ENCODE measurements at places on chromosomes 5 and 9. TPM values are rescaled to one million over a fixed set of nuclear protein-coding genes. Genes with fewer than 3 reads are reported as not detected.
A peak's percentile ranks its signal among the peaks of the same experiment; 100 is the strongest.

DNA sequence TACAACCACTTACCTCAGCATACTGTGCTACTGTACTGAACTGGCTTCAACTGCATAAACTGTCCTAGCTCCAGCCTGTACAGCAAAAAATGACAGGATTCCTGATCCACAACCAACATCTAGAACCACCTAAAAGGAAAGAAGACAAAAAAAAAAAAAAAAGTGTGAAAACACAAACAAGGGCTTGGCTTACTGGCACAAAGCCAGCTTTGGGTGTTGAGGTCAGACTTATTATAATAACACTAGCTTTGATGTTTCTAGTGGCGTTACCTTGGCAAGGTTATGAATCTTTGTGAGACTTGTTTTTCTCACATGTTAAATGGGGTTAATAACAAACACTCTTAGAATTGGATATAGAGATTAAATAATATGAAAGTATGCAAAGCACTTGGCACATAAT is 148.5 kb upstream of the PUM3 start:
- no peak overlapping the region for H3K4me3 ChIP-seq
- DNase-seq = no peak

GRCh38 chr9:16611983-16612382 is 258.5 kb downstream of the BNC2 start:
- DNase-seq = no peak
- no peaks in the 10 kb centered on the region for H3K4me1 ChIP-seq

DNA sequence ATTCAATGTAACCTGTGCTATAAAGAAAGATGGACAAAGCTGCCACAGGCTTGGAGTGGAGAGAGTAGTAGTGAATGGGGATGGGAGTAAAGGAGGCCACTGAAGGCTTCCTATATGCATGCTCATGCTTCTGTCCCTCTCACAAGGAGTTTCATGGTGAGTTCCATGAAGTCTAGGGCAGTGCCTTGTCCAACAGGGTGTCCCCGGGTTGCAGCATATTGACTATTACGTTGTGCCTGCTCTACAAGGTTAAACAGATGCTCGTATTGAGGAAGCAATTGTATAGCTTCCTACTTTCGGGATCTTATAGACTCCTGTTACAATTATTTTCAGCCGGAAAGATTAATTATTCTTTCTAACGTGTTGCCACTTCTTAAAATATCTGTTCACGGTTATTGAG is 129.1 kb upstream of the PIK3R1 start:
- no peaks in the 10 kb centered on the region for H3K27me3 ChIP-seq
- no peak for DNase-seq
- H3K36me3 ChIP-seq = no peaks in the 10 kb centered on the region
- no peaks in the 10 kb centered on the region for H3K4me1 ChIP-seq
- no peak overlapping the region for H3K4me3 ChIP-seq
- H3K27ac ChIP-seq = no peak overlapping the region

DNA sequence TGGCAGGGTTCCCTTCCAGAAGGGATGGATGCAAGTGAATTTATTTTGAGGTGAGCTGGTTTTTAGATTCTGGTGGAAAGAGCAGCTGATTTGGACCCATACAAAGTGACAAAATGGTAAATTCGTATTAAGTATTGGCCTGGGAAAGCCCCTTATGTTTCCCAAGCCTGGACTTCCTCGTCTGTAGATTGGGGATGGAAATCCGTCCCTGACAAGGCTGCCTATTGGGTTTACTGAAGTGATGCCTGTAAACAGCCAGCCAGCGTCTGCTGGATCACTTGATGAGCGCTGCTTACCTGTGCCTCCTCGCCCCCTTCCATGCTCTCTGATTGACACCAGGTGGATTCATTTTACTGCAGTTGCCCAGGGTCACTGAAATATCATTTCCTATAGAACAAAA is 233.8 kb downstream of the GADD45G start:
- DNase-seq = no peak
- peaks cover 25% of the 10 kb centered on the region for H3K4me1 ChIP-seq
- no peaks in the 10 kb centered on the region for H3K27me3 ChIP-seq
- H3K36me3 ChIP-seq = no peaks in the 10 kb centered on the region
- no peak overlapping the region for H3K27ac ChIP-seq

- H3K27me3 ChIP-seq = no peaks in the 10 kb centered on the region
- H3K36me3 ChIP-seq = no peaks in the 10 kb centered on the region
- no peaks in the 10 kb centered on the region for H3K4me1 ChIP-seq
- H3K27ac ChIP-seq = no peak overlapping the region
These were observed 72.3 kb upstream of the RAD23B start for GRCh38 chr9:107210775-107211174.

The SKIC3 gene
- polyA plus RNA-seq = 76.2 TPM

DNA sequence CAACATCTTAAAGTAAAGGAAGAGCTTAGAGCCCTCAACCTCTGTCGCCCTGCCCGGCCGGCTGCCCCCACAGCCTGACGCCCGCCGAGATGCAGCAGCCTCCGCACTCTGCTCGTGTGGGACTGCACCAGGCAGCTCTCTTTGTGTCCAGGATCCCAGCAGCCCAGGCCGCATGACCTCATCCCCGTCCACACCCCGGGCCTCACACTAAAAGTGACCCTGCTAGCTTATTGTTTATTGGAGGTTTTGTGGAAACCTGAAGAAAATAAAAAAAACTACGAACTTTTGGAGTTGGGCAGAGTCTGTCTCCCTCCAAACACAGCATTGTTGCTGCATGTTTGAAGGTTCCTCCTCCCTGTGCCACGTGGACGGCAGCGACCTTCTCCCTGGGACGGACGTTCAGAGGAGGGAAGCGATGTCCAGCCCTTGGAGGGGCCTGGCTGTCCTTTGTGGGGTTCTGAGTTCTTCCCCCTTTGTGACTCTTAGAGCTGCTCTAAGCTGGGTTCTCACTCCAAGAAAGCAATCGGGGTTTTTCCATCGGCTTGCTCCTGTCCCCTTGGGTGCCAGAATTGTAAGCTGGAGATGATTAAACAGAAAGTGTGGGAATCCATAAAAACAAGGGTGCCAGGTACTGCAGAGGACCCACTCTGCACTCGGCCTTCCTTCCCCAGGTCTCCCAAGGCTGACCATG is 103.5 kb upstream of the COL5A1 start:
- no peak for DNase-seq
- H3K4me1 ChIP-seq = peaks cover 5% of the 10 kb centered on the region
- no peaks in the 10 kb centered on the region for H3K36me3 ChIP-seq

GRCh38 chr9:75890472-75891276 is at the start of gene PCSK5:
PCSK5 (plus strand) TSS chr9:75890673; CDS start chr9:75891182, 509 bp downstream.
- no peaks in the 10 kb centered on the region for H3K27me3 ChIP-seq
- DNase-seq = peak; percentile 95
- peak within 1 kb of the TSS; percentile 86 for H3K4me3 ChIP-seq

The ASS1 gene
- 704 TPM for polyA plus RNA-seq

- H3K27me3 ChIP-seq = no peaks in the 10 kb centered on the region
- H3K27ac ChIP-seq = no peak overlapping the region
- peaks cover 12% of the 10 kb centered on the region for H3K4me1 ChIP-seq
- no peaks in the 10 kb centered on the region for H3K36me3 ChIP-seq
These were observed 55.8 kb upstream of the TMC1 start for GRCh38 chr9:72465593-72465984.

The SLC25A2 gene
- 0.04 TPM for polyA plus RNA-seq

DNA sequence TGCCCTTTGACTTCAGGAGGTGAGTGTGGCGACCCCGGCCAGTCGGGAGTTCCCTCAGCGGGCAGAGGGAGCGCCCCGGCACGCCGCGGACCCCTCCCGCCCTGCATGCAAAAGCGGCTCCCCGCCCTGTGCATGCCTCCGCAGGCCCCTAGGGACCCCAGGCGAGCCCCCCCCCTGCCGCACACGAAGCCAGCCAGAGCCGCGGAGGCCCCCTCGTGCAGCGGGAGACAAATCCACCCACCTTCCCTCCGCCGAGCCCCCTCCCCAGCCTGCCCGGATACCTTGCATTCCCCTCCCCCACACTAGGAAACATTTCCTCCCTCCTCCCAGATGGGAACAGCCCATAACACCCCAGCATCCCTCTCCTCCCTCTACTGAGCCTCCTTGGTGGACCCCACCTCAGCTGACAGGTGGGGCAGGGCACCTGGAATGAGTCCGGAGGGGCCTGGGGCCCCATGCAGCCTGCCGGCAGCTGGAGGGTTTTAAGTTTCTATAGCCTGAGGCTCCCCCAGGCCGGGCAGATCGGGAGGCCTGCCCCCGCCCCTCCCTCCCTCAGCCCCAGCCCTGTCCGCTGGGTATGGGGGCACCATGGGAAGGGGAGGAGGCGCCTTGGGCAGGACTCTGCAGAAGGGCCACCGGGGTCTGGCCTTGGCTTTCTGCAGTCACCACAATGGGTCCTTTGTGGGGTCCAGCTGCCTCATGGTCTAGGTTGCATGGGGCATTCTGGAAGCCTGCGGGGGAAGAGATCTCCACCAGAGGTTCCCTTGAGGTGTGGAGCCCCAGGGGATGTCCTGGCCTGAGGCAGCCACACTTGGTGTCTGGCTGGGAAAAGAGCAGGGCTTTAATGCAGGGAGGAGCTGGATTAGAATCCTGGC is 601 bp downstream of the ERGIC1 start:
- peak overlapping the region; percentile 71 for H3K4me3 ChIP-seq
- H3K27ac ChIP-seq = peak overlapping the region; percentile 56

The CNTNAP3 gene
- polyA plus RNA-seq = 3.4 TPM

The RAI14 gene
- polyA plus RNA-seq = 15.8 TPM

GRCh38 chr5:167309941-167310517 is 981.4 kb upstream of the WWC1 start:
- no peaks in the 10 kb centered on the region for H3K27me3 ChIP-seq
- H3K36me3 ChIP-seq = no peaks in the 10 kb centered on the region
- H3K27ac ChIP-seq = no peak overlapping the region
- no peaks in the 10 kb centered on the region for H3K4me1 ChIP-seq
- DNase-seq = no peak

- no peak for DNase-seq
- no peak overlapping the region for H3K27ac ChIP-seq
These were observed 164.4 kb upstream of the FOXD4L5 start for GRCh38 chr9:65449423-65449822.

GRCh38 chr5:176785184-176786145 is 24.9 kb upstream of the UNC5A start:
- H3K27me3 ChIP-seq = peaks cover 80% of the 10 kb centered on the region
- H3K36me3 ChIP-seq = no peaks in the 10 kb centered on the region
- H3K27ac ChIP-seq = no peak overlapping the region

DNA sequence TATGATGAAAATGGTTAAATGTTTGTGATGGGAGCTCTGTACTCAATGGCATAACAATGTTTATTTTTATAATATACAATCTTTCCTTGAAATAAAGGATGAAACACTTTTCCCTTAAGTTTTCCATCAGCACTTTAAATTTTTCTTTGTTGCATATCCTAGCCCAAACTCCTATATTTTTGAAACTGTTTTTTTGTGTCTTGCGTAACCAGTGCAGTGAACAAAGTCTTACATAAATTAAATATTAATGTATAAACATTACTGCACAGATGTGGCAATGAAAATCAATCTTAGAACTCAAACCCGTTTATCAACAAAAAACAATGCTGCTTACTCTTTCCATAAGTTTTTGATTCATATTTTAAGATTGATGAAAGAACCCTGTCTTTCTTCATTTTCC is 34.1 kb upstream of the IL31RA start:
- no peak overlapping the region for H3K27ac ChIP-seq
- no peaks in the 10 kb centered on the region for H3K36me3 ChIP-seq
- no peak overlapping the region for H3K4me3 ChIP-seq
- H3K4me1 ChIP-seq = peaks cover under 1% of the 10 kb centered on the region
- DNase-seq = no peak
- peaks cover 21% of the 10 kb centered on the region for H3K27me3 ChIP-seq

The MARCOL gene
- not detected for polyA plus RNA-seq

The SEC16A gene
- polyA plus RNA-seq = 51.4 TPM

The C9 gene
- 0.04 TPM for polyA plus RNA-seq

The SOX30 gene
- polyA plus RNA-seq = 1.0 TPM

- DNase-seq = no peak
- H3K4me3 ChIP-seq = no peak overlapping the region
- H3K4me1 ChIP-seq = no peaks in the 10 kb centered on the region
- no peak overlapping the region for H3K27ac ChIP-seq
These were observed 11.8 kb downstream of the COL5A1 start for GRCh38 chr9:134653259-134654009.

The C9orf153 gene
- 0.22 TPM for polyA plus RNA-seq

DNA sequence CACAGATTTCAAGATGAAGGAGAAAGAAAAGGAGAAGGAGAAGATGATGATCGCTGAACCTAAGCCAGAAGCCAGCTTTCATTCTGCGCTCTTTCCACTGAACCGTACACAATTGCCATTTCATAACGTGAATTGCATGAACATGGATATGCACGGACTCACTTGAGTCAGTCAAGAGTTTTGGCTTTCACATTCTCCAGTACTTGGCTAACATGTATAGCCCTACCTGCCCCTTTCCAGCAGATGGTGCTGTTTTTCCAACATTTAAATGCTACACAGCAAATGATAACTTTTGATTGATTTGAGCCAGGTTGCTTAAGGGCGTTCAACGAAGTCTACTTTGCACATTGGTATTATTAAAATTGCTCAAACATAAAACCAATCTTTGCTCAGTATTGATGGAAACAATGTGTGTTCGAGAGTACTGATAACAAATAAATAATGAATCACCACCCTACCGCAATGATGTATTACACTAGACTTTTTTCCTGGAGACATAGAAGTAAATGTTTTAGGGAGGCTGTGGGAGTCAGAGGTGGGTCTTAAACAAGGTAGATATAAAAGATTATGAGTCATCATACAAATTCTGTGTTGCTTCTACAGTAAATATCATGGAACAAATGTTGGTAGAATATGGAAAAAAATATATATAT is 196.4 kb downstream of the TRPM3 start:
- H3K27me3 ChIP-seq = no peaks in the 10 kb centered on the region
- no peak overlapping the region for H3K27ac ChIP-seq
- H3K4me1 ChIP-seq = no peaks in the 10 kb centered on the region
- no peaks in the 10 kb centered on the region for H3K36me3 ChIP-seq

DNA sequence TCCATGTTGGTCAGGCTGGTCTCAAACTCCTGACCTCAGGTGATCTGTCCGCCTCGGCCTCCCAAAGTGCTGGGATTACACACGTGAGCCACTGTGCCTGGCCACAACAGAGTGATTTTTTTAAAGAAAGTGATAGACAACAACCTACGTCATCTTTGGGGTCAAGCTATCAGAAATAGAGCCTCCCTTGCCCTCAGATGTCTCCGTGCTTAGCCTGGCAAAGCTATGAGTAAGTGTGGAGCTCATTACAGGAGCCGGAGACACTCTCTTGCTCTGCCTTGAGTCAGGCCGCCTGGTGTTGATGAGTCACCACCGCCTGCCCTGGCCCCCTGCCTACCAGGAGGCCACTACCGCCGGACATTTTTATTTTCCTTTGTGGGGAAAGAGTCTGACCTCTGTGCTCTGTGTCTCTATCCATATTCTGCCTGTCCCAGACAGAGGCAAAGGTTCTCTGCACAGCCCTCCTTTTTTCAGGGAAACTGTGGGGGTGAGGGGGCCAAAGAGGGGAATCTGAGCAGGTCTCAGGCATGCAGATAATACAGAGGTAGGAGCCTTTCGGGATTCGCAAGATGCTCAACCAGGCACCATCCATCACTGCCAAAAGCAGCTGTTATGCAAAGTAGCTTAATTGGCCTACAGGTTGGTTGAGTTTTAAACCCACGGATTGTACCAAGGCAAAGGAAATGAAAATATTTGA is 123.7 kb upstream of the CPEB4 start:
- no peaks in the 10 kb centered on the region for H3K27me3 ChIP-seq
- no peaks in the 10 kb centered on the region for H3K36me3 ChIP-seq
- peak; percentile 81 for DNase-seq
- H3K4me1 ChIP-seq = peaks cover 69% of the 10 kb centered on the region
- peak overlapping the region; percentile 97 for H3K27ac ChIP-seq
- no peak overlapping the region for H3K4me3 ChIP-seq
